ENCODE measurements at places on chromosomes 7 and 10.

DNA sequence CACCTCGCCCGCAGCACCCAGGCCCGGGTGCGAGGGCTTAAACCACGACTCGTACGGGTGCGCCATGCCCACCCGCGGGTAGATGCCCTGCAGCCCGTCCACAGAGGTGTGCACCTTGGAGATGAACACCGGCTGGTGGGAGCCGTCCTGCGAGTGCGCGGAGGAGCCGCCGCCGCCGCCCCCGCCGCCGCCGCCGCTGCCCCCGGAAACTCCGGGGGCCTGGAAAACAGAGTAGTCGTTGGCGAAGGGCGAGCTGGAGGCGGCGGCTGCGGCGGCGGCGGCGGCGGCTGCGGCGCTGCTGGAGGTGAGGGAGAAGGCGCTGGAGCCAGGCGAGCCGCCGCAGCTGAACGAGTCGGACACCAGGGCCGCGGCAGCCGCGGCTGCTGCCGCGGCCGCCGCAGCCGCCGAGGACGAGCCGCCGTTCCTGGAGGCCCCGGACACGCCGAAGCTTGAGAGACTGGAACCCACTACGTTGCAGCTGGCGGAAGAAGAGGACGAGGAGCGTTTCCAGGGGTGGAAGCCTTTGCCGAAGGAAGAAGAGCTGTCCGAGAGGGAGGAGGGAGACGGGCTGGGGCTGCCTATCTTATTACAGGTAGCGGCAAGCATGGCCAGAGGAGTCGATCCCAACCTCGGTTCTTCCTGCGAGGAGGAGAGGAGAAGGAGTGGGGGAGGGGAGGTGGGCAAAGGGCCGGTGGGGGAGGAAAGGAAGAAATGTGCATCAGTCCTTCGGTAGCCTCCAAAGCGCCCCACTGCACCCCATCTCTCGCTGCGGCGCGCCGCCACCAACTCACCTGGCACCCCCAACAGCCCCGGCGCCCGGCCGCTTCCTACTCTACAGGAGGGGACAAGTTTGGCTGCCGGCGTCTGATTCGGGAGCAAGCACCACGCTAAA, 1.3 kb downstream of the SP8 start:
- DNase-seq = peak; percentile 33

GRCh38 chr10:24872790-24873182, 79.6 kb downstream of the PRTFDC1 start:
- DNase-seq = no peak

GRCh38 chr7:131244259-131244852, 83.3 kb upstream of the MKLN1 start:
- DNase-seq = no peak

DNA sequence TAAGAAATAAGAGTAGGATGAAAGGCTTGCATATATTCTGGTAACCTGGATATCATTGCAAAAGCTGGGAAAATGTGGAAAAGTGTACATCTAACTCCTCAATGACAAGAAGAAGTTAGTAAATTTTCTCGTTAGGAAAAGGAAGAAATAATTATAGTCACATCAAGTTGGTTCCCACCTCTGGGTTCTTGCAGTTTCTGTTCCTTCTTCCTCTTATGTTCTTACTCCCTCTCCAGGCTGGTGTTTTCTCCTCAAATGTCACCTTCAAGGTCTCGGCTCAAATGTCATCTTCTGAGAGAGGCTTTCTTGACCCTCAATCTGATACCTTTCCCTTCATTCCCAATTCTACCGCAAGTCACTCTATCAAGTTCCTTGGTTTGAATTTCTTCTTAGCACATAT, 64.4 kb downstream of the ENTPD1 start:
- DNase-seq = no peak

DNA sequence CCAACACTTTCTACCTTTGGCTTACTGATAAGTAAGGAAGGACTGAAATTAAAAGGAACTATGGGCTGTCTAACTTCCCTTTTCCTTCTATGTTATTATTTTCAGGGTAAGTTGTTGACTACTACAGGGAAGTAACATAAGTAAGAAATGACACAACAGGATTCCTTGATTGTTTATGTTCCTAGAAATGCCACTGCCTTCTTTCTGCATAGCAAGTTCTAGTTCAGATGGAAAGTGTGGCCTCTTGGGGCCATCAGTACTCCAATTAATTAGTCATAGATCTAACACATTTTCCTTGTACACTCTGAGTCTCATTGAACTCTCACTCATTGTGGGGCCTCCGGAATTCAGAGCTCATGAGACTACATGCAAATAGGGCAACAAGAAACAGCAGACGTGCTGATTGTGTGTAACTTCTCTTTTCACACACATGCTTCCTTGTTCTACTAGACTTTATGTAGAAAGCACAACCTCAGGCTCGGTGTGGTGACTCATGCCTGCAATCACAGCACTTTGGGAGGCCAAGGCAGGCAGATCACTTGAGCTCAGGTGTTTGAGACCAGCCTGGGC, 35.3 kb upstream of the HIBADH start:
- no peak for DNase-seq

DNA sequence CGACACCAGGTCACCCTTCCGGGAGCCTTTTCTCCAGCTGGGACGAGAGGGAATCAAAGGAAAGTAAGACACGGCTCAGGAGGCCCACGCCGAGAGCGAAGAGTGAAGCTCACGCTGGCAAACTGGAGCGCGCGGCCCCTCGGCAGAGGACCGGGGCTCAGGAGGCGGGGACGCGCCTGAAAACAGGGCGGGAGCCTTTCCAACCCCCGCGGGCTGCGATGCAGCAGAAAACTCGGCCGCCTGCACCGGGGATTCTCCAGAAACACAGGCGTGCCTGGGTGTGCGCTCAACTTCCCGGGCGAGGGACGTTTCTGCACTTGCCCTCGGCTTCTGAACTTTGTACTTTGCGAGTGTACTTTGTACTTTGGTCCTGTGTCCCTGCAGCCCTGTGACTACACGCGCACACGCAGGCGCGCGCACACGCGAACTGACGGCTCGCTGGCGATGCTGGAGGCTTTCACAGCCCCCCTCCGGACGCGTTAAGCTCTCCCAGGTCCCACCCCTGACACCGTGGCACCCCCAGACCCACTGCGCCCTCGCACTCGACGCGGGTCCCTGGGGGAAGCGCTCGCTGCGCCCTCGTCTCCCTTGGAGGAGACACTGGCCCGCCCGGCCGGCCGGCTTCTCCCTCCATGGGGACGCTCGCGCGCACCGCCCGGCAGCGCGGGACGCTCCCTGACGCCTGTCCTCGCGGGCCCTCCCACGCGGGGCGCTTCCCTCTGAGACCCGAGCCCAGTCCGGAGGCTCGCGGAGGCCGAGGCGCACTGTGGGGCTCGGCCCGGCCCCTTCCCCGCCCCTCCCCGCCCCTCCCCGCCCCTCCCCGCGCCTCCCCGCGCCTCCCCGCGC, 588 bp upstream of the PAOX start:
- peak; percentile 73 for DNase-seq

DNA sequence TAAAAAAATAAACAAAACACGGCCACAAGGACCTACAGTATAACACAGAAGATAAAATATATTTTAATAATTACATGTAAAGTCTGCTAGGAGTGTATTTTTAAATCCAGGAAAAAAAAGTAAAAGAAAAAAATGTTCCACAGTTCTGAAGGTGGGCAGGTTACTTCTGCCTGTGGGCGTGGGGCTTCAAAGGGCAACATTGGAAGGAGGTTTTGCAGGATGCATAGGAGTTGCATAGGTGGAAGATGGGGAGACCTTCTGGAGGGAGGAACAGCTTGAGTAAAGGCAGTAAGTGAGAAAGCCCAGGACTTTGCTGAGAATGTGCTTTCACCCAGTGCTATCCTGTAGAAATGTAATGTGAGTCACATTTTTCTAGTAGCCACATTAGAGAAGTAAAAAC, 37.5 kb upstream of the PLXNA4 start:
- no peak for DNase-seq

DNA sequence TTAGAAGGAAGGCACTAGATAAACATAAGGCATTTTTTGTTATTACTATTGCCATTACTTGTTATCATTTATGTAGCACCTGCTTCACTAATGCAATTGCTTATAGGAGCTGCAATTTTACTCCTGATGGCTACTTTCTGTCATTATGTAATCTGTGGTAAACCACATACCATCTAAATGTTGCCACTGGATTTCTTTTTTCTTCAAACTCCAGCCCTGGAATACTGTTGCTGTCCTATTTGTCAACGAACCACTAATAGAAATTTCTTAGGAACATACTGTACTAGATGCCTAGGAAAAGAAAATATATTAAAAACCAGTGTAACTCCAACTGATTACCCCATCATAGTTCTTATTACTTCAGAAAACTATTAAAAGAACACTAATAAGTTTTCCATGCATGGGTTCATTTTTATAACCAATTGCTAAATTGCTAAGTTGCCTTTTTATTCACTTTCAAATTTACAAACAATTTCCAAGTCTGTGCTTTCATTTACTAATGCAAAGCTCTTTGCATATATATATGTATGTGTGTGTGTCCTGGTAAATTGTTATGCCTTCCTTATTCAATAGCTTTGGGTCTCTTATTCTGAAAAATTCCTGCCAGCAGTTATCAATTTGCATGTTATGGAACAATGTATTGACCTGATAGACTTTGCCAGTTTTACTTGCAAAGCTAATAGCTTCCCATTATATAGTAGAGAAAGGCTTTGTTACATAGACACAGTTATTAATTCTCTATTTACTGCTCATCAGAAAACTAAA, 287.4 kb downstream of the EXOC4 start:
- no peak for DNase-seq

DNA sequence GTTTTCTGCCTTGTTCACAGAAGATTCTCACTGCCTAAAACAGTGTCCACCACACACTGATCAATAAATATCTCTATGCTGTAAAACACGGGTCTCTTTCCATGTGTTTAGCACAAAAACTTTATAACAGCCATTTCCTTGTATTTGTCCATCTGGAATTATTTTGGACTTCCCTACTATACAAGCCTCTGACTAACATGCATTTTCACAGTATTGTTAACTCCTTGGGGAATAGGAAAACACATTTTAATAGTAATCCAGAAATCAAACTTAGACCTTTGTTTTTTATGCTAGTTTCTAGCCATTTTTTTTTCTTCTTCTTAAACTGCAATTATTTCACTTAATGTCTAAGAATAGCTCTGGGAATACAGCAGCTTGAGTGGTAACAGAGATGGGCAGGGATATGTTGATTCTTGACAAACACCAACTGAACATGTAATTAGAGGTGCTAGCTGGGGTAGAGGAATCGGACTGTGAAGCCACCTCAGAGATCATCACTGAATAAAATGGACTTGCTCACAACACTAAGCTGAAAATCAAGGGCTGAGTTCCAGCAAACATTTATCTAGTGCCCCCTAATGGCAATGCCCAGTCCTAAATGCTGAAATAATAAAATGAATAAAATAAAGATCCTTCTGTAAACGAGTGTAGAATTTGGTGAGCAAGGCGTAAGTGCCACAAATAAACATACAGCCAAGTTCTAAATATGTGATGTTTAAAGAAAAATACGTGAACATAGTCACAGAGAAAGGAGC, 593.1 kb downstream of the SORCS1 start:
- DNase-seq = peak; percentile 69

DNA sequence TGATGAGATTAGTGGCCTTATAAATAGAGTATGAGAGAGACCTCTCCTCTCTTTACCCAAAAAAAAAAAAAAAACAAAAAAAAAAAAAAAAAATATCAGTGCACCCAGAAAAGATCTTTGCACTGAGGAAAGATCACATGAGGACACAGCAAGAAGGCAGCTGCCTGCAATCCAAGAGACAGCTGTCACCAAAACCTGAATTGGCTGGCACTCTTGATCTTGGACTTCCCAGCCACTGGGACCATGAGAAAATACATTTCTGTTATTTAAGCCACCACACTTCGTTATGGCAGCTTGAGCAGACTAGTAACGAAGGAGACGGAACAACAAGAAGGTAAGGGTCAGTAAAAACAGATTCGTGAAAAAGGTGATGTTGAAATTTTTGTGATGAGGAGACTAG, 47.0 kb downstream of the TMEM106B start:
- no peak for DNase-seq

- no peak for DNase-seq
These were observed 99.4 kb upstream of the EFCAB10 start for GRCh38 chr7:105680505-105681187.

- peak; percentile 71 for DNase-seq
These were observed 2.0 kb downstream of the NRP1 start for GRCh38 chr10:33332183-33333065.

- DNase-seq = no peak
These were observed at the start of gene VWA2 for GRCh38 chr10:114239117-114239993. Gene VWA2 (plus strand): TSS chr10:114239254. CDS start chr10:114248714, 9,460 bp downstream.

GRCh38 chr10:23358357-23358756, 13.8 kb upstream of the C10orf67 start:
- no peak for DNase-seq

DNA sequence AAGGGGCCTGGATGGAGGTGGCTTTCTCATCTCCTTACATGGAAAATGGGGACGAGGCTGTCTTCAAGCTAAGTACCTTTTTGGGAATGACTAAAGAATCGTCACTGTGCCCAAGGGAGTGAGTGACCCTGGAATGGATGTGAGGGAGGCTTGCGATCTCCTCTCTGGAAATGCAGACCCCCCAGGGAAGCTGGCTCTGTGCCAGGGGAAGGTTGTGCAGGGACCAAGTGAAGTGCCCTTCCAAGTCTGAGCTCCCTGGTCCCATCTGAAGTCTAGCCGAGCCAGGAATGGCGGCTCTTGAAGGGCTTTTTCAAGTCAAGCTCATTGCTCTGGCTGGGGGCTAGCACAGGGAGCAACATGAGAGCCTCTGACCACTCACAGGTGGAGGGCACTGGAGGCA, 180.9 kb upstream of the LYZL2 start:
- no peak for DNase-seq

DNA sequence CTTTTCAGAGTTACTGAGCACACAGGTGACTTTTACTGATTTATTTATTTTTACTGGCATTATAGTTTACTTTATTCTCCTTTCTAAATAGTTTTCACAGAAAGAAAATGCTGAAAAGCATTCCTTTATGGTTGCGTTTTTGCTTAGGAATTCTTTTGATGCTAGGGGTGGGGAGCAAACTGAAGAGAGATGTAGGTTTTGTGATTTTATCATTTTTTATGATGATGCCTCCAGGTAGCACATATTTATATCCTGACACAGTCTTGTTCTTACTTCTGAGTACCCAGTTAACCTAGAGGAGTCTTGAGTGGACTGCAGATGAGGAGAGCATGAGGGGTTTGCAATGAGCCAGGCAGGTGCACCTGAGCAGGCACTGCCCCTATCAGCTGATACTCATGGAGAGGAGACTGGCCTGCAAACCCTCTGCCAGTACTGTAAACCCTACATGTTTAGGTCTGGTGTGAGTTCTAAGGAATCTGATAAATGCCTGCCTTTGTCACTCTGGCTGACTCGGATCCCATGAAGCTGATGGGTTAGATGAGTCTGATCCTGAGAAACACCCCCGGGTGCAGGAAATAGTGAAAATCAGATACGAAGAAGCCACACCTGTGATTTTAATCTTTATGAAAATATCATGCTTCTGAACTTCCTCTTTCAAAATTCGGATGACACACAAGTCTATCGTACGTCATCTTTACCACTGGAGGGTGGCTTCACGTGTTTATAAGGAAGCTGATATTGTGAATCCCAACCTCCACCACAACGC, 302.9 kb downstream of the WDR37 start:
- DNase-seq = no peak

Data from tongue (tissue), 3 donors.